ENCODE measurements at places on chromosomes 13 and 19. TPM values are rescaled to one million over a fixed set of nuclear protein-coding genes. Genes with fewer than 3 reads are reported as not detected.
A peak's percentile ranks its signal among the peaks of the same experiment; 100 is the strongest.

The ZNF540 gene
- polyA plus RNA-seq, result 2.4 TPM

The SULT2A1 gene
- polyA plus RNA-seq, result not detected

DNA sequence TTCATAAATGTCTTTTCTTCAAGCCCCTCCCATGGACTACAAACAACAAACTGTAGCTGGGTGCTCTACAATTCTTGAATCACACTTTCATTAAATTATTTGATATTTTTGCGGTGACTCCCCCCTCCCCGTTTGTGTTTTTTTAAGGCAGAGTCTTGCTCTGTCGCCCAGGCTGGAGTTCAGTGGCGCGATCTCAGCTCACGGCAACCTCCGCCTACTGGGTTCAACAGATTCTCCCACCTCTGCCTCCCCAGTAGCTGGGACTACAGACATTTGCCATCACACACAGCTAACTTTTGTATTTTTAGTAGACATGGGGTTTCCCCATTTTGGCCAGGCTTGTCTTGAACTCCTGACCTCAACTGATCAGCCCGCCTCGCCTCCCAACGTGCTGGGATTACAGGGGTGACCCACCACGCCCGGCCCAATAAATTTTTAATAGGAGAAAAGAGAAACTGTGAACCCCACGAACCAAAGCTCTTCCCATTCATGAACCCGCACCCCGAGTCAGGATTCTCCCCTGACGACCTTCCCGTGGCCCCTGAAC lies 703 bp downstream of the ZNF506 start:
- peaks cover 9% of the 10 kb centered on the region for H3K36me3 ChIP-seq
- DNase-seq, result peak; percentile 39
- H3K27ac ChIP-seq, result peak overlapping the region; percentile 100
- H3K4me3 ChIP-seq, result peak overlapping the region; percentile 99

- peak overlapping the region; percentile 98 for H3K4me3 ChIP-seq
- no peak for DNase-seq
- H3K27ac ChIP-seq, result peak overlapping the region; percentile 52
- peaks cover 8% of the 10 kb centered on the region for H3K27me3 ChIP-seq
- H3K4me1 ChIP-seq, result peaks cover 51% of the 10 kb centered on the region
Observed at GRCh38 chr13:40772765-40773473, 1.9 kb upstream of the MRPS31 start.

DNA sequence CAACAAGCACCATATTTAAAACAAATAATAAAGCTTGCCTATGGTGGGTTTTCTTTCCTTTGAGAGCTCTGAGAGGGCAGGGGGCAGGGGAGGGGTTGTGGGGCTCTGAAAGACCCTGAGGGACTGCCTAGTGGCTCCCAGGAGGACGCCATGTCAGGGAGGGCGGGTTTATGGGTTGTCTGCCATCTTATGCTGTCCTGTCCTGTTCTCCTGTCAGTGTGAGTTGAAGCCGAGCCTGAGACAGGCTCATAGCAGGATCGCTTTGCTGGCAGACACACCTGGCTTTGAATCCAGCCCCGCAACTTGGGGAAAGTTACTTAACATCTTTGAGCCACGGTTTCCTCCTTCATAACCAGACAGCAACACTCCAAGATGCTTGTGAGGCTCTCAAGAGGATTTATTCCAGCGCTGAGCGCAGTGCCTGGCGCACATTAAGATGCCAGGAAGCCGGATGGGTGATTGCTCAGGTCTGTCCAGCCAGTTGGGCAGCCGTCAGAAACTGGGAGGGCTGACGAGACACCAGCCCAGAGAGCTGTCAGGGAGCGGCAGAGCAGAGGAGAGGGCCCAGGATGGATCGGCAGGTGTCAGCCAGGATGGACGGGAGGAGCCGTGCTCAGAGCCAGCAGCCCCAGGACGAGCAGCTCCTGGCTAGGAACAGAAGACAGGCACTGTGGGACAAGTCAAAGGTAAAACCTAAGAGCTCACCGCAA lies 36.8 kb upstream of the C1QTNF9 start:
- H3K36me3 ChIP-seq, result peaks cover 3% of the 10 kb centered on the region
- peak overlapping the region; percentile 98 for H3K27ac ChIP-seq
- peaks cover 31% of the 10 kb centered on the region for H3K27me3 ChIP-seq
- peak overlapping the region; percentile 92 for H3K4me3 ChIP-seq
- H3K4me1 ChIP-seq, result peaks cover 98% of the 10 kb centered on the region
- no peak for DNase-seq

- no peaks in the 10 kb centered on the region for H3K36me3 ChIP-seq
- H3K4me3 ChIP-seq, result no peak overlapping the region
- no peaks in the 10 kb centered on the region for H3K4me1 ChIP-seq
Observed at GRCh38 chr13:113337976-113338375, 26.0 kb downstream of the GRTP1 start.

All from immature natural killer cell (primary cell).